Inflammatory macrophage treated with lipopolysaccharide for 4 hours (primary cell): ENCODE measurements at places on chromosomes 1 and 21.
A peak's percentile ranks its signal among the peaks of the same experiment; 100 is the strongest.

DNA sequence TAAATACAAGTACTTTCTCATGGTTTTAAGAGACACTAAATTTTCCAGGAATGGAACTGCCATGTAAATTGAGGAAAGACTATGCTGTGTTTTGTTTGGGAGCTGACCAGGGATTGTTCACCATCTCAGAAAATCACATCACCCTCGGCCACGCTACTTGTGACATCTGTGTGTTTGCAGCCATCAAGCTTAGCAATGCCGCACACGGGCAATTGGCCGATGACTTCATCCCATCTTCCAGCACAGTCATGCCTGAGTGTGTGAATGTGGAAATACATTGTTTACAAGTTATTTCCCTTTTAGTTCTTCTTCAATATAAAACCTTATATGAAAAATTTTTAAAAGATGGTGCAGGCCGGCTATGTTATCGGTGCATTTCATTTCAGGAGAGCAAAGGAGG lies 121.6 kb downstream of the GLIS1 start:
- no peak for DNase-seq

DNA sequence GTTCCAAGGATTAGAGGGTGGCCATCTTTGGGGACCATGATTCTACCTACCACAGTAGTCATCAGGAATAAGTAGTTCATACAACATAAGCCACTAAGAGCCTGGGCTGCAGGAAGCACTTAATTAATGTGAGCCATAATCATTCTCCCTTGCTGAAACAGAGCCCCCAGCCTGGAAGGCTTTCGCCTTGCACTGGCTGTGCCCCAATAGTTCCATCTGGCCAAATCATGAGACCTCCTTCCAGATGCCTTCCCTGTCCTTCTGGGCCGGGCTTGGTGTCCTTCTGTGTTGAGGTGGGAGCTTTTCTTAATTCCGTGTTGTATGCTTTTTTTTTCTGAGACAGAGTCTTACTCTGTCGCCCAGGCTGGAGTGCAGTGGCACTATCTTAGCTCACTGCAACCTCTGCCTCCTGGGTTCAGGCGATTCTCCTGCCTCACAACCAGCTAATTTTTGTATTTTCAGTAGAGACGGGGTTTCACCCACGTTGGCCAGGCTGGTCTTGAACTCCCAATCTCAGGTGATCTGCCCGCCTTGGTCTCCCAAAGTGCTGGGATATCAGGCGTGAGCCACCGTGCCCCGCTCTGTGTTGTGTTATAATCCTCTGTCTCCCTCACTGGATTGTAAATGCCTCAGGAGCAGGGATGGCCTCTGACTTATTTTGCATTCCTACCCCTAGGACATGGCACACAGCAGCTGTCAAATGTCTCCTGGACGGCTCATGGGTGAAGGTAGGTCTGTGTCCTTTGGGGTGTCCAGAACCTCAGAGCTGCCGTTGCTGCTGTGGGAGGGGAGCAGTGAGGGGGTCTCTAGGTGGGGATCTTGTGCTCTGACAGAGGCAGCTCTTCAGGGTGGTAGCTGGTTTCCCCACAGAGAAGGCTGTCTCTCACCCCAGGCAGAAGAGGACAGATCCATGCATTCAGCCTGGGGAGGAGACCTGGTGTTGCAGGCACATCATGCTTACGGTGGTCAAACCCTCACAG lies 10.1 kb downstream of the GNG4 start:
- no peak for DNase-seq

- DNase-seq = no peak
These were observed 55.0 kb downstream of the PLPPR5 start for GRCh38 chr1:98949621-98950020.

- no peak for DNase-seq
These were observed 226.9 kb upstream of the IRF2BP2 start for GRCh38 chr1:234836776-234837357.

DNA sequence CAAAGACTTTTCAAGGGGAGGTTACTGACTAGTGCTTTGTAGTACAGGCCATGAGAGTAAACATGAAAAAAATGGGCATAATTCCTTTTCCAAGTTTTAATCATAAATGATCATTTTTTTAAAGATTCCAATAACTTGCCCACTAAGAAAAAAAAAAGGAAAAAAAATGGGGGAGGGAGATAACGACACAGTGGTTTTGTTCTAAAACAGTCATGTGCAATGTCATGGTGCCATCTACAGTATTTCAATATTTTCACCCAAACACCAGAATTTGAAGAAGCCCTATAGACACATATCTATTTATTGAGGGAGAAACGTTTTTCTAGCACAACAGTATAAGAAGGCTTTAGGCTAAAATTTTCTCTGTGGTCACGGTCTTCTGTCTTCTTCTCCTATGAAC lies 250.2 kb downstream of the LTN1 start:
- no peak for DNase-seq

- DNase-seq = peak; percentile 4
These were observed 256.7 kb upstream of the CACYBP start for GRCh38 chr1:174742805-174743653.

DNA sequence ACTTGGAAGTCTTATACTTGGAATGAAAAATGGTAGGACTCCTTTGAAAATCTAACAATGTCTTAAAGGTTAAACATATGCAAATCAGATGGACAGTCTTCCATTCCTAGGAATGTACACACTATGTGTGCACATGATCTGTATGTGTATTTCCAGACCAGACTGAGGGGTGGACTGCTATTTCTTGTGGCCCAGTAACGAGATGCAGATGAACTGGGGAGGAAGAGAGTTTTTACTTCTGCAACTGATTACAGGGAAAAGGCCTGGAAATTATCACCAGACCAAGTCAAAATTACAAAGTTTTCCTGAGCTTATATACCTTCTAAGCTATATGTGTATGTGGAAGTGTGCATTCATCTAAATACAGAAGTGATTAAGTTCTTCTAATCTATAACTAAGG lies 17.7 kb downstream of the NBPF3 start:
- no peak for DNase-seq

GRCh38 chr1:2604156-2604843 lies 17.7 kb downstream of the PRXL2B start:
- no peak for DNase-seq

GRCh38 chr21:39083377-39084008 lies 99.8 kb downstream of the PSMG1 start:
- DNase-seq = peak; percentile 84

DNA sequence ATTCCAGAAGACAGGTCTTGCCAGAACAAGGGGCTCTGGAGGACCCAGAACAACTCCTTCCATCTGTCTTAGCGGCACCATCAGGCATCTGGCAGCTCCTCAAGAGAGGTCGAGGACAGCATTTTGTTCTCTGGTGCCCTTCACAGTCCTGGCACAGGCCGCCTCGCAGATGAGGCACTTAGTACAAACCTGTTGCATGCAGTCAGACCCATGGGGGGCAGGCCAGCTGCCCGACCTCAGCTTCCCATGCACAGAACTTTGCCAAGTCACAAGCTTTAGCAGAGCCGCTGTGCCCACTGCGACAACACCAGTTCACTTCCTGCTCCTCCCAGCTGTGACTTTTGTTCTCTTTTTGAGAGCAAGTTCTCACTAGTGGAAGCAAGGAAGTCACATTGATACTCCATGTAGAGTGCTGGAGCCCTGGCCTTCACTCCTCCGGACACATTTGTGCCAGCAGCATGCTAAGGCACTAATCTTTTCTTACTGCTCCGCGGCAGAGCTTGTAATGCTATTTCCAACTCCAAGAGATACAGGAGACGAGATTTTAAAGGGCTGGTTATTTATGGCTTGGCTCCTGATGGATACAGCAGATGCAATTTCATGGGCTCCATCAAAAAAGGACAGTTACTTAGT lies 44.6 kb downstream of the HMGB4 start:
- DNase-seq = no peak

- peak; percentile 79 for DNase-seq
These were observed 55.8 kb downstream of the TRIM33 start for GRCh38 chr1:114455102-114455785.

DNA sequence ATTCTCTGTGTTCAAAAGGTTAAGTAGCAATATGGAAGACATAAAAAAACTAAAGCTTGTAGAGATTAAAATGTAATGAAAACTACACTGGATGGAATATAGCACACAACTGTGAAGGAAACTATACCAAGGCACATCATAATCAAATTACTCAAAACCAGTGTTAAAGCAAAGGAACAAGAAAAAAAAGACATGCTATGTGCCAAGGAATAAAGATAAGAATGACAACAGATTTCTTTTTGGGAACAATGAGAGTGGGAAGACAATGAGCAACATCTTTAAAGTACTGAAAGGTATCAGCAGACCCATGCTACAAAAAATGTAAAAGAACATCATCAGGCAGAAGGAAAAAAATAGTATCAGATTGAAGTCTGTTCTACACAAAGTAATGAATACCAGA lies 157.8 kb downstream of the VPS13D start:
- no peak for DNase-seq

DNA sequence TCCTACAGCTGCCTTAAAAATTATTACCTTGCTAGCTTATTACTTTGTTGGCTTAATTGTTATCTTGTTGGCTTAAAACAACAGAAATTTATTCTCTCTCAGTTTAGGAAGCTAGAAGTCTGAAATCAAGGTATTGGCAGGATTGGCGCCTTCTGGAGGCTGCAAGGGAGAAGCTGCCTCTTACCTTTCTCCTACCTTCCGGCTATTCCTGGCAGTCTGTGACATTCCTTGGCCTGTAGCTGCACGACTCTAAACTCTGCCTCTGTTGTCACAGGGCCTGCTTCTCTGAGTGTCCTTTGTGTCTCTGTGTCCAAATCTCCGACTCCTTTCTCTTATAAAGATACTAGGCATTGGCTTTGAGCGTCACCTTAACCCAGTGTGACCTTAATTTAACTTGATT lies 579.9 kb upstream of the B3GALT2 start:
- no peak for DNase-seq

DNA sequence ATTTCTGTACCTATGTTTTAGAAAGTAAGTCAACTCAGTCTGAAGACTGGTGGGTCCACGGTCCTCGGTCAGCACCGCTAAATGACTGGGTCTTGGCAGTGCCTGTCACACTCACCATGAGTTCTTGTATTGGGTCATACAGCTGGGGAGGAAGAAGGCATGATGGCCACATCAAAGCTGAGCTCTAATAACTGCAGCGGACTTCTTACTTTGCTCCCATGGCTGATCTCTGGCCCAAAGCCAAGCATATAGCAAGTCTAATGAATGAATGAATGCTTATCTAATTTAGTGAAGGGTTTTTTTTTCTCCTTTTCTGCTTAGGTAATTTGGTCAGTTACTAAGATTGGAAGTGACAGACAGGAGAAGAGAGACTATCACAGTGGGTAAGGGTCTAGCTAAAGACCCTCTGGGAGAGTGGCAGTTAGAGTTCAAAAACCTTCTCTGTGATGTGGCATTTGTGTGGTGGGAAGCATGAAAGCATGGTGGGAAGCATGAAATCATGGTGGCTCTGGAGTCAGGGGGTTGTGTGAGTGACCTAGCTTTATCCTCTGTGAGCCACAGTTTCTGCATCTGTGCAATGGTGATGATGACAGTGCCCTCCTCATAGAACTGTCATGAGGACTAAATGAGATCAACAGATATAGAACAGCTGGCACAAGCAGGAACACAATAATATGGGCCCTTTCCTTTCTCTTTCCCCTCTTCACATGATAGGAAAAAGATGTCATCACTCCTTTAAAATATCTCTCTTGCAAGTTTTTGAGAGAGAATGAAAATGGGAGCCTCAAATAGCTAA lies 78.9 kb upstream of the JAK1 start:
- peak; percentile 73 for DNase-seq

GRCh38 chr1:98662356-98662670 lies 792 bp downstream of the SNX7 start:
- peak; percentile 8 for DNase-seq

- no peak for DNase-seq
These were observed 16.6 kb downstream of the SAMD11 start for GRCh38 chr1:940107-941014.

- no peak for DNase-seq
These were observed 35.2 kb upstream of the DHCR24 start for GRCh38 chr1:54922040-54922761.

- peak; percentile 96 for DNase-seq
These were observed 1.8 kb downstream of the CD101 start for GRCh38 chr1:117003223-117003875.
